ENCODE measurements at places on chromosomes 13 and 19. TPM values are rescaled to one million over a fixed set of nuclear protein-coding genes. Genes with fewer than 3 reads are reported as not detected.
A peak's percentile ranks its signal among the peaks of the same experiment; 100 is the strongest.

- no peak for DNase-seq
Observed at GRCh38 chr13:79307433-79307861, 98.6 kb downstream of the RBM26 start.

DNA sequence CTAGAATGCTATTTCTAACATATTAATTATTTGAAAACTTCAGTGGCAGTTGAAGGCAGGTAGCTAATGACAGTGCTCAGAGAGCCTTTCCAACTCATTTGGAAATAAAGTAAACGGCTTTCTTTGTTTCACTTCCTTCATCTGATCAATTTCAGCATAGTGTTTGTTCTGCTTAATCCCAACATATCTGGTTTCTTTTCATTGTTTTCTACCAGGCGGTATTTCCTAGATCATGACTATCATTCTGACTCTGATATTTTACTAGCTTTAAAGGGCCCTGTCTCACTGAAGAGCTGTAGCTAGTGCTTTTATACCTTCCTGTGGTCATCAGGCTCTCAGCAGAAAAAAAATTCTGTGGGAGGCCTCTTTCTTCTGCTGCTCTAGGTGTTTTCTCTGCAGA is 178.6 kb downstream of the RBM26 start:
- no peak for DNase-seq

The ZSCAN4 gene
- not detected for total RNA-seq

The SCEL gene
- total RNA-seq, result 0.16 TPM

GRCh38 chr13:26816881-26817280 is 56.3 kb upstream of the GPR12 start:
- DNase-seq, result no peak

GRCh38 chr19:52286256-52286655 is 10.7 kb upstream of the ZNF480 start:
- DNase-seq, result no peak

The SHC2 gene
- total RNA-seq, result 101 TPM

The TTYH1 gene
- 24.6 TPM for total RNA-seq

GRCh38 chr13:39379118-39379517 is 223.9 kb downstream of the LHFPL6 start:
- DNase-seq, result no peak

The TMEM255B gene
- 4.8 TPM for total RNA-seq

DNA sequence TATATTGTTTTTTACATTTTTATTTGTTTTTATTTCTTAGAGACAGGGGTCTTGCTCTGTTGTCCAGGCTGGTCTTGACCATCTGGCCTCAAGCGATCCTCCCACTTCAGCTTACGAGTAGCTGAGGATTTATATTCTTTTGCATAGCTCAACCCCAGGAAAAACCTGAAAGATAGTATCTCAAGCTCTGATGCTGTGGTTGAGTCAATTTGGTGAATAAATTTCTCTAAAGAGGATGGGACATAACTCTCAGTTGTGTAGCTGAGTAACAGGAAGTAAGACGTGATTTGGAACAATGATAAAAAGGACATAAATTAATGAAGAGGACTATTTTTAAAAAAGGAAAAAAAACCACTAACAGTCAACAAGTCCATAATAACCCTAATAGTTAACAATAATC is 79.8 kb upstream of the TNFSF11 start:
- no peak for DNase-seq

The MISP3 gene
- 7.9 TPM for total RNA-seq

- no peak for DNase-seq
Observed at GRCh38 chr13:100738176-100738855, 63.7 kb upstream of the TMTC4 start.

GRCh38 chr19:51026554-51026831 is at the start of gene KLK11:
Gene KLK11, minus strand, starts transcription at chr19:51026616. Its CDS starts 985 bp downstream, at chr19:51025631.
- DNase-seq, result peak; percentile 74

DNA sequence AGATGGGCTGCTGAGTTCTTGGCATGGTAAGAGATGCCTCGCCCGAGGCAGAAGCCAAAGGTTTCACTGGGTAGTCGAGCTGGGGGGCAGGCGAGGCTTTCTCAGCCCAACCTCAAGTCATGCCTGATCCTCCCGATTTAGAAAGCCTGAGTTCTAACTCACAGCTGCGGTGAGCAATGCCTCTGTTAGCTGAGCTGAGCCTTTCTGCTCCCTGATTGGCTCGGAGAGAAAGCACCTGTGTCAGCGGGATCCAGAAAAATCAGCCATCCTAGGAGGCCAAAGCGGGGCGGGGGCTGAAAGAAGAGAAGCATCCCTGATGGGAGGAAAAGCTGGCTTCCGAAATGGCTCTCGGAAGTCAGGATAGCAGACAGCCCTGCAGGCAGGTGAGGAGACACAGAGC is 44.7 kb downstream of the CACNA1A start:
- DNase-seq, result no peak

- DNase-seq, result no peak
Observed at GRCh38 chr19:29674374-29675119, 9.3 kb downstream of the PLEKHF1 start.
